DMS153 (cell line): ENCODE measurements at places on chromosomes 12 and 14.

DNA sequence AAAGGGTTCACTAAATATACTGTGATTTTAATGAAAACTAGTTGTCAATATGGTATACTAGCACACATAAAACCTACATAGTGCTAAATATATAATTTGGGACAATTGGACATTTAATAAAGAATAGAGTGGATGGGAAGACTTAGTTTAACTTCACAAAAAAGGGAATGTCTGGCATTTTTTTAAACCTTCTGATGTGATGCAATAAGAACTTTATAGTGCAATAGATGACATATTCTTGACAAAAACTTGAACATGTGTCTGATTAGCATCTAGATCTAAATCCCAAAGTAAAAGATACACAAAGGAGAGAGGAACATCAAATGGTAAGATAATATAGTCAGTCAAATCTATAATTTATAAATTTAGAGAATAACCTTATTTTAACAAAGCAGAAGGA is 488.3 kb upstream of the SYT1 start:
- DNase-seq = no peak

DNA sequence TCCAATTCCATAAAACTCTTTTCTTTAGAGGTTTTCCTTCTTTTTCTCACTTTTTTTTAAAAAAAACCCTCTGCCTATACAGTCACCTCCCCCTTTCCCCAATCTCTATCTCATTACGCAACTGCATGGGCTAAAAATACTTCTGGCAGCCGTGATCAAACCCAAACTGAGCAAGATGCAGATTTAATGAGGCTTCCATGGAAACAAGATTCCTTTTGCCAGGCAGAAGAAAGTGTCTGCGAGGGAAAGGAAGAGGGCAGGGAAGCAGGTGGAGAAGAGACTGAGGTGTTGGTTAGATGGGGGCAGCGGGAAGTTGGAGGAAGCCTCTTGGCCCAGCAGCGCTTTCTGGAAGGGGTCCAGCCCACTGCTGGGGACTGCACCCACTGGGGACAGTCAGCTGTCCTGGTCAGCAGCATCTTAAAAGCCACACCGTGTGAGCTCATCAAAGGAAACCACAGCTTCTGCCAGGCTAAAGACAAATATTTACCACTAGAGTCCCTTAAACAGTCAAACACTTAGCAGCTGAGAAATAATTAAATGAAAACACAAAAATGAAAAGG is 90.4 kb downstream of the SLC8A3 start:
- DNase-seq = no peak

DNA sequence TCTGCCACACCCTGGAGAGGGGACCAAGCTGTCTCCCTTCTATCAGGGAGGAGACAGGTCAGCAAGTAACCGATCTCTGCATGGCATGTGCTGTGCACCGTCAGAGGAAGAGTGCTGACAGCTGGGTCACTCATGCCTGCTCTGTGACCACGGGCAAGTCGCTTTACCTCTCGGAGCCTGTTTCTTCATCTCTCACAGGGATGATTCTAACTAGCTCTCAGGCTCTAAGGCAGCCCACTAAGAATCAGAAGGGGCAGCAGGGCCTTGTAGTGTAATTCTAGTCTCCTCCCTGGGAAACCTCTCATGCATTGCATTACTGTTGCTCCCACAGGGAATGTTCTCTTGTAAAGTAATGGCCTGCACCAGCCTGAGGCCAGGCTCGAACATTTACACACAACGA is 11.9 kb downstream of the CD9 start:
- DNase-seq = no peak

DNA sequence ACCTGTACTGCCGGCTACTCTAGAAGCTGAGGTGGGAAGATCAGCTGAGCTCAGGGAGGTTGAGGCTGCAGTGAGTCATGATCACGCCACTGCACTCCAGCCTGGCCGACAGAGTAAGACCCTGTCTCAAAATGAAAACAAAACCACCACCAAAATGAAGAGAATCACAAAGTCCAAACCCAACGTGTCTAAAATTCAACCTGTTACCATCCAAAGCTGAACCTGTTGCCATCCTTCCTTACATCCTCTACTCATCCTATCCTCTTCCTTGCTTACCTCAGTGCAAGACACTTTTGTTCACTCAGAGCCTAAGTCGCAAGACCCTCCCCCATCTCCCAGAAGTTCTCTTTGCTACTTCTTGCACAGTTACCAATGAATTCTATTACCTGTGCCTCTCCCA is 299.7 kb downstream of the ATP23 start:
- DNase-seq = no peak

DNA sequence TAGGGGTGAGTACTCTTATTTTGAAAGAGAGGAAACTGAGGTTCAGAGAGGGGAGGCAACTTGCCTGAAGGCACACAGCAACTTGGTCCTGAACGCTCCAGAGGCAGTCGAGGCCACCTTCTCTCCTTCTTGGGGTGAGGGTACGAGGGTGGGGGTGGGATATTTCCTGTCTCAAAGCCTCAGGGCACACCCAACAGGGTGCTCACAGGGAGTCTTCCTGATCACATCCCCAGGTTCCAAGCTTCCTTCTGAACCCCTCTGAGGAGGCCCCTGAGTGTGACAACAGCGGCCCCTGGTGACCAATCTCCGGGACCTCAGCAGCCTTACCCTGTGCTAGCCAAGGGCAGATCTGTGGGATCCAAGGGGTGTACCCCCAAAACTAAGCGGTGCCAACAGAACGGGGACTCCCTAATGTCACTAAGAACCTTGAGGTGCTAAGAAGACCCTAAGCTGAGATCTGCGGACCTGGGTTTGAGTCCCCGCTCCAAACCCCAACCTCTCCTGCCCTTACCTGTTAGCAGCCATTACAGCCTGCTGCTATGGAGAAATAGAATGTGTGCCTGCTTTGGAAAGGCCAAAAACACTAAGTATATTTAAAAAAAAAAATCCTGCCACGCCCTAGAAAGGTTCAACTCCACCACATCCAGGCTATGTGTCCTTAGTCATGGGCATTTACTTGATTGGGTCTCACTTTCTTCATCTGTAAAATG is 57.9 kb downstream of the TRPV4 start:
- peak; percentile 50 for DNase-seq

DNA sequence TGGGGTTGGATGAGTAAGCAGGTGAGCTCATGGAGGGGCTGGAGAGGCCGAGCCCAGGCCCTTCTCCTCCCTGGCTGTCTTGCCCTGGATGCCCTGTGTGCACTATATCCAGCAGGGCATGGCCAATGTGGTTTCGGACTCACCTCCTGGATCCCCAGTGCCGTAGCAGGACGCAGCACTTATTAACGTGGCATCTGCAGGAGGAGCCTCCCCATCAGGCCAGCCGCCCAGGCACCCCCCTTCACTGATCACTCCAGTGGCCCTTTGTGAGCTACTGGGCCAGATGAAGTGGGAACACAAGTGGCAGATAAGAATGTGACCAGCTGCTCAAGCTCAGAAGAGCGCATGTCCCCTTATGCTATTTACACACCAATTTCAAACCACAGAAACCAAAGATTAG is 43.1 kb upstream of the DICER1 start:
- DNase-seq = no peak

DNA sequence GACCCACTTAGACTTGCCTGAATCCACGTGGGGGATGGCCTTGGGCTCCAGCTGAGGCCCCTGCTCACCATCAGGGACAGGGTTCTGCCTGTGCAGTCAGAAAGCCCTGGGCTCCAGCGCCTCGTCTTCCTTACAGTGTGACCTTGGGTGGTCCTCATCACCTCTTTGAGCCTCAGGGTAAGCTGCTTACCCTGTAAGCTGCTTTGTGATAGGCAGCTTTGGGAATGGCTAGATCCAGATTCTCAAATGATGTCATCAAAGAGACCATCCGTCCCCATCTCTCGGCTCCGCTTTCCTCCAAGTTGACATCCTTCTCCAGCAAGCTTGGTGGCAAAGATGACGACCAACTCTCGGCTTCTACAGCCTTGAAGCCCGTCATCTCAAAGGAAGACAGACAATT is 127.0 kb downstream of the ADCK1 start:
- no peak for DNase-seq

DNA sequence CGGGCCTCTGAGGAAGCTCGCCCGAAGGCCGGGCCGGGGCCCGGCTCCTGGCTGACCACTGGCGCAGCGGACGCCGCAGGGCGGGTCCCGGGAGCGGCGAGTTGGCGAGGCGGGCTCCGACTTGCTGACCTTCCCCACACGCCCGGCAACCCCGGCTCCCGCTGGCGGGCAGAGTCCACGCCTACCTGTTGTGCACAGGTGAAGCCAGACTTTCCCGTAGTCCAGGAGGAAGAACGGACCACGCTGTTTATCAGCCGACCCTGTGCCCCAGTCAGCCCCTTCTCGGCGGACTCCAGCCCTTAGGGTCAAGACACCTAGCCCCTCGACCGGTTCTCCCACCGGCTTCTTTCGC is 407 bp downstream of the HEATR5A start:
- DNase-seq = peak; percentile 16

DNA sequence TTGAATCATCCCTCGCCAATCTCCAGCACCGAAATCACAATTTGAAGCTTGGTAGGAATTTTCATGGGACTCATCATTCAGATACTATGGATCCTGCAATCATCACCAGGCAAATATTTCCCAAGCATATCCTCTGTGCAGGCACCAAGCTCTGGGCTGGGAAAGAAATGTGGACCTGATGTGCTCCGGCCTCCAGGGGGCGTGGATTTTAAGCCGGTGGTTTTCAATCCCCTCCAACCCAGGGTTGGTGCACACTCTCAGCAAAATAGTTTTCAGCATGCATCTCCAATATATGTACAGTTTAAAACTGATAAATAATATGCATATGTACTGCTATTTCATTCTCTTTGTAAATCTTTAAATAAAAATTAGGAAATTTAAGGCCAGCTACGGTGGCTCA is 98.9 kb downstream of the RBM19 start:
- DNase-seq = no peak

GRCh38 chr12:115873451-115874082 is 403.9 kb downstream of the MED13L start:
- DNase-seq = peak; percentile 97

DNA sequence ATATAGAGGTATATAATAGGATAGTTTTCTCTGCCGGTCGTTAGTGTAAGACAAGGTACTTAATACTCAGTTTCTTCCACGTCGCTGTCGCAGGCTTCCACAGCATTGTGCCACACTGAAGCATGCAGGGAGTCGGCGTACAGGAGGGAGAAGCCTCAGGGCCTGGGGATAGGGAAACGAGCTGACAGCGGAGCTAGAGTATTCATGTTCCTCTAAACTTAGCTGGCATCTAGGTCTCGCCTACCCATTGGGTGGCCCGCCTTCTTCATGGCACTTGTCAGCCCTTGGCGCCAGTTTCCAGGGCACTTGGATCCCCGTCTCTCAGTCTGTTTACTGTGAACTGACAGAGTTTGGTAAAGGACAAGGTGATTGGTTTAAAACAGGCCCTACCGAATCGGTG is 73.6 kb downstream of the GNS start:
- DNase-seq = no peak

GRCh38 chr12:10959804-10960203 is 20.7 kb upstream of the TAS2R14 start:
- DNase-seq = no peak

GRCh38 chr12:12684375-12685106 is 11.4 kb downstream of the GPR19 start:
- peak; percentile 81 for DNase-seq

DNA sequence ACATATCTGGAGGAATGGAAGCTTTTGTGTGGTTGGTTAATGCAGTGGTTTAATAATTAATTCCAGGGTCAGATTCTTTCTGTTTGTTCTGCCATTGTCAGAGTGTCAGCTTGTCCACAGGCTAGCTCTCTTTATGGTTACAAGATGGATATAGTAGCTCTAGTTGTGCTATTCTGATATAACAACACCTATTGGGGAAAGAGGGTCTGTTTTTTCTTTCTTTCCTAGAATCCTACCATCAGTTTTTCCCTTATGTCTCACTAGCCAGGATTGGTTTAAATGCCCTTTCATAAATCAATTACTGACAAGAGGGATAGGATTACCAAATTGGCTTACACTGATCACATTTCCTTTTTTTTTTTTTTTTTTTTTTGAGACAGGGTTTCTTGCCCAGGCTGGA is 27.8 kb downstream of the CNOT2 start:
- DNase-seq = no peak

GRCh38 chr14:32635061-32635719 is 303.5 kb upstream of the NPAS3 start:
- no peak for DNase-seq

DNA sequence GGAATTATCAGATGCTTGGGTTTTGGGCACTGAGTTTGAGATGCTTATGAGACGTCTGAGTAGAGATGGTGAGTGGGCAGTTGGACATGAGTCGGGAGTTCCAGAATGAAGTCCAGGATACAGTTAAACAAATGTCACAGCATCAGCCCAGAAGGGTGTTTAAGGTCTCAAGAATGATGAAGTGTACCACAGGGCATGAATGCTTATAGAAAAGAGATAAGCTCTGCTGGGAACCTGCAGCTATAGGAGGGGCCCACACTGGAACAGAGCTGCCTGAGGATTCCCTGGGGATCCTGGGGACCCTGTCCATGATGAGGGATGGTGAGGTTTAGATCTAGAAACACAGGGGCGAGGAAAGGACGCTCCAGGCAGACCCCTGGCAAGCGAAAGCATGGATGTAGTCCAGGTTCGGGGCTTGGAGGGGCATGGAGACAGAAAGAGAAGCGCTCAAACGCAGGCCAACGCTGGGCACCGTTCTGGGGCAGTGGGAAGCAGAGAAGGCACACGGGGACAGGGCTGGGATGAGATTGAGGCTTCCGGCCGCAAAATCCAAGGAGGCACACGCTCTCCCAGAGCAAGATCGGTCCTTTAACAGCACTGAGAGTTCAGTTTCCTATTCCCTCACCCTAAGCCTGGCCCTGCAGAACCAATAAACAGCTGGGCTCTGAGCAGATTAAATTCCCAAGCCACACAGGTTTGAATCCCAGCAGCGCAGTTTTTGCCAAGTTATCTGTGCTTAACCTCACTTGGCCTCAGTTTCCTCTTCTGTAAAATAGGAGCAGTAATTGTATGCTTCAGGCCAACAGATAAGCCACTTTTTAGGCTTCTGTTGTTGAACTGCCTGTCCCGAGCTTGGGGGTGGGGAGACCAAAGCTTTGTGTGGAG is 52.9 kb downstream of the EID3 start:
- no peak for DNase-seq

- DNase-seq = no peak
Measured at GRCh38 chr14:68337279-68337678, 455.6 kb downstream of the ZFP36L1 start.

GRCh38 chr12:77940011-77940423 is 109.3 kb downstream of the NAV3 start:
- no peak for DNase-seq

- no peak for DNase-seq
Measured at GRCh38 chr12:64631197-64631596, 20.9 kb downstream of the RASSF3 start.

DNA sequence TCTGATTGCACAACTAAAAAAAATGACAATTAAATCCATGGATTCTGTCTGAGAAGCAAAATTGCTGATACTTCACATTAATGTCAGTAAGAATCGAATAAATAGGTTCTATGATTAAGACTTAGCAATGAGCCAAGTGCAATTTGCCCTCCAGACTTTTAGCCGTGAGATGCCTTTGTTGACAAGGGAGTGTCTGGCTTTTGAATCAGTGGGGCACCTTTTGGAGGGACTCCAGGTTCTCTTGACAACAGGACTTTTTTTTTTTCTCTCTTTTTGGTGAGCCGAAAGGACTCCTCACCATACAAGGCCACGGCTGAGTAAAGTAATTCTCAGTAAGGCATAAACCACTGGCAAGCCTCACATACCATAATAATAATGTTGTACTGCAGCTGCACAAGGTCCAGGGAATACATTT is 4.7 kb upstream of the MDM1 start:
- peak; percentile 31 for DNase-seq
